ENCODE measurements at places on chromosomes 11 and 22.
A peak's percentile ranks its signal among the peaks of the same experiment; 100 is the strongest.

DNA sequence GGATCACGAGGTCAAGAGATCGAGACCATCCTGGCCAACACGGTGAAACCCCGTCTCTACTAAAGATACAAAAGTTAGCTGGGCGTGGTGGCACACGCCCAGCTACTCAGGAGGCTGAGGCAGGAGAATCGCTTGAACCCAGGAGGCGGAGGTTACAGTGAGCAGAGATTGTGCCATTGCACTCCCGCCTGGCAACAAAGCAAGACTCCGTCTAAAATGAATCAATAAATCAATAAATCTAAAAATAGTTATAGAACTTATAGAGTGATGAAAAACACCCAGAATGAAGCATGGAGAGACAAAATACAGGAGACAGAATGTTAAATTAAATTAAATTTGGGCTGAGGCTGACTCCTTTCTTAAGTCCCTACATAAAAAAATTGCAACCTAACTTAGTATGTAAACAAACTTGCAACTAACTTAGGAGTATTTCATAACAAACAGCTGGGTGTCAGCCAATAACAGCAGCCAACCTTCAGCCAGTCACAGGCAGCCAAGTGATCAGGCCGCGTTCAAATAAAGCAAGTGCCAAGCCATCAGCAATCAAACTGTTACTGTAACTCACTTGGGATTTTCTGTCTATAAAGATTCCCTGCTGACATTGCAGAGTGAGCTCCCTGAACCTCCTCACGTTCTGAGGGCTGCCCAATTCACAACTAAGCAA is 7.3 kb upstream of the TP53AIP1 start:
- DNase-seq, result no peak

DNA sequence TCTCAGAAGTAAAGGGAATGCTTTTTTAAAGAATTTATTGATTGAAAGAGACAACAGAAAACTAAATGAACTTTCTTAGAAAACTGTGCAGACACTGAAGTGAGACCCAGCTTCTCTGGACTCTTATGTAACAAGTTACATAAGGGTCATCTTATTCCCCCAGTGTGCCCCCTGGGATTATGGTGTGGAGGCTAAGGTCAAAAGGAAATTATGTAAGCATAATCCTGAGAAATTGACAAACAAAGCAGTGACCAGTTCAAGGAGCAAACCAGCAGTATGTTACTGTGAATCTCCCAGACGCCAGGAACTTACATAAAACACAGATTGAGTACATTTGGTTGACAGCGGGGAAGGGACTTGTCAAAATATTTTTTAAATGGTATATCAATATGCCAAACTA is 78.6 kb downstream of the SLC1A2 start:
- no peak for DNase-seq

- DNase-seq, result peak; percentile 21
Observed at GRCh38 chr22:50621356-50621880, 6.5 kb downstream of the ARSA start.

GRCh38 chr11:73177380-73177777 is 35.3 kb upstream of the FCHSD2 start:
- no peak for DNase-seq

GRCh38 chr11:14360976-14361375 is 2.0 kb upstream of the RRAS2 start:
- no peak for DNase-seq

- peak; percentile 87 for DNase-seq
Observed at GRCh38 chr11:15412054-15412453, 297.3 kb downstream of the INSC start.

- no peak for DNase-seq
Observed at GRCh38 chr11:1487851-1488574, 1.4 kb upstream of the MOB2 start.

DNA sequence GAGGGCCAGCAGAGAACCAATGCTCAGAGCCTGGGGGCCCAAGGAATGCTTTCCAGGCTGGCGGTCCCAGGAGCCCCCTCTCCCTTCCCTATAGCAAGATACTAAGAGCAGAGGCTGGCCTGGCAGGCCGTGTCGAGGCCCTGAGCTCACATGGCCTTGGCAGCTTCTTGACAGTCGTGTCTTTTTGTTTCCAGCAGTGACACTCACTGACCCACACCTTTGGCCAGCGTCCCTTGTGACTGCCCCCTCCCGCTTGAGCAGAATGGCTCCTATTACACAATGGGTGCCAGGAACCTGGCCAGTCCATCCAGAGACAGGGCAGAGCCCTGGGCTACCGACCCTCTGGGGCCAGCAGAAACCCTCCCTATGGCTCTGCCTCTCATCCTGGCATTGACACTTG is 6.4 kb upstream of the CCND1 start:
- DNase-seq, result no peak

GRCh38 chr22:29291215-29291614 is 15.2 kb upstream of the GAS2L1 start:
- no peak for DNase-seq

DNA sequence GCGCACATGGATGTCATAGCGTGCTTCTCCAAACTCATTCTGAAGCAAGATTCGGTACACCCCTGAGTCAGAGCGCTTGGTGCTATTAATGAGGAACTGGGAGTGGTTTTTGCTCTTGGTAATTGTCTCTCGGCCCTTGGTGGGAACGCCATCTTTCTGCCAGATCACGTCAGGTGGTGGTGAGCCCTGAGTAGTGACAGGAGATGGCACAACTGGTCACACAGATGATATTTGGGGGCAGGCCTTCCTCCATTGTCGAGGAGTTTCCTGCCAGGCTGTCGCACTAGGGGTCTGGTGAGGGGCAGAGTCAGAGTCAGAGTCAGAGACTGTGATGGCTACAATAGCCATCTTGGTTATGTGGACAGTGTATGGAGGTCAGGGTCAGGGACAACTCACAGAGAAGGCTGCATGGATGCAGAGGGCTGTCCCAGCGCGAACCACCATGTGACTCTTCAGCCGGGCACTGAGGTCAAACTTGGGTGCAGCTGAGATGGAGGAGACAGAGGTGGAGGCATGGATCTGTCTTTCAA is 9.3 kb downstream of the TMEM86A start:
- DNase-seq, result no peak

DNA sequence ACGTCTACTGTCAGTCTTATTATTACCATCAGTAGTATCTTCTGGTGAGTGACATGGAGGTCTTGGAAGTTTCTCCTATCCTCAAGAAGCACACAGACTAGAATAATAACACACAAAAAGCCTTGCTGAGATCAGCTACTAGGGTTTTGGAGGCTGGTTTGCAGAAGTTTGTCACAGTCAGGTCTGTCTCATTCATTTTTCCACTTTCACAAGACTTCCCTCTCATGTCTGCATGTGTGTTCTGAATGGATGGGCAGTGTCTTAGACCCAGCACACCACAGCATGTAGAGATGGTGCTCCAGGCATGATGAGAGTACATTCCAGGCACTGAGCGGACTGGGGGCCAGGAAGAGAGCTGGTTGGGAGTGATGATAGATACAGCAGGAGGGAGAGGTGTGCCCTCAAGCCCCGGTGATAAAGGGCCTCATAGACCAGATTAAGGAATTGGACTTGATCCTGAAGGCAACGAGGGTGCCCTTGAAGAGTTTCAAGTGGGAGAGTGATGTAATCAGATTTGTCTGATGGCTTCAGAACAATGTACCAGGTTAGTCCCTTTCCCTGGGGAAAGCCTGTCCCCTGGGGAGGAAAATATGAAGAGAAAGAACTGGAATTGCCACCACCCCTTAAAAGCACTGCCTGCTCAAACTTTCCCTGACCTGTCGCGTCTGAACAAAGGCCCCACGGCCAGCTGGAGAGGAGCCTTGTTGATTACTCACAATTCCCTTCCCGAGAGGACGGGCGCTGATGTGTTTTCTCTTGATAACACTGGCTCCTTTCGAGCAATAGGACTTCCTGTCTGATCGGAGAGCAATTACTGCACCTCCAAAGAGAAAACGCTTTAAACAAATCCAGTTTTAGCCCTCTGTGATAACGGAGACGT is 45.1 kb upstream of the LMO2 start:
- no peak for DNase-seq

- DNase-seq, result no peak
Observed at GRCh38 chr11:61195719-61196118, 7.6 kb upstream of the PGA3 start.

DNA sequence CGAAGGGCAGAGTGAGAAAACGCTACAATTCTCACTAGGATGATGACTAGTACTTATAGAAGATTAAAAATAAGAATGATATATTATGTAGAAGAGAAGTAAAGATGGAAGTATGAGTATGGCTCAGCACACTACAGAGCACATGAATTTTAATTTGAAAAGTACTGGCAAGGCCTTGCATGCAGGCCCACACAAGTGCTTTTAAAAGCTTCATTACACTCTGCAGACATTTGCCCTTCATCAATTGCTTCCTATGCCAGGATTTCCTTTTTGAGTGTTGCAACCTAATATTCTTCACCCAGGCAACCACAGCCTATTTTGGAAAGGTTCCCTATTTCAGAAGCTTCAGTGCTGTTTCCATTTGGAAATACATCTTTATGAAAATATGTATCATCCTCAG is 81.1 kb downstream of the LARGE2 start:
- DNase-seq, result peak; percentile 39

DNA sequence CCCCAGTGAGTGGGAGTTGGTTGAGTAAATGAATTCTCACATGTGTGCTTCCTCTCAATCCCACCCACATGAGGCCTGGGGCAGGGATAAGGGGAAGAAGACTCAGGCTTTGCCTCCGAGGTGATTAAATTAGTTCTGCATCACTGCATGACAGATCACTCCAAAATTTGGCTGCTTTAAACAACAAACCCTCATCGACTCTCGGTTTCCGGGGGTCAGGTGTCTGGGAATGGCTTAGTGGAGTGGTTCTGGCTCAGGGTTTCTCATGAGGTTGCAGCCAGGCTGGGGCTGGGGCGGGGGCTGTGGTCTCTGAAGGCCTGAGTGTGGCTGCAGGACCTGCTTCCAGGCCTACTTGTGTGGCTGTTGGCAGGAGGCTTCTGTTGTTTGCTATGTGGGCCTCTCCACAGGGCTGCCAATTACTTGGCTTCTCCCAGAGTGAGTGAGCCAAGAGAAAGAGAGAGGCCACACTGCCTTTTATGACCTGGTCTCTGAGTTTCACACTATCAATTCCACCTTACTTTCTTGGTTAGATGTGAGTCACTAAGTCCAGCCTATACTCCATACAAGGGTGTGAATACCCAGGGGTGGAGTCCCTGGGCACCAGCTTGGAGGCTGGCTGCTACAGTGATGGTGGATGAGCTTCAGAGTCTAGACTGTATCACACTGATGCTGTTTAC is 15.9 kb downstream of the MOGAT2 start:
- DNase-seq, result peak; percentile 85

- DNase-seq, result no peak
Observed at GRCh38 chr11:26087120-26087935, 244.6 kb upstream of the ANO3 start.

GRCh38 chr22:24944217-24944937 is 2.1 kb downstream of the LHFPL7 start:
- no peak for DNase-seq

DNA sequence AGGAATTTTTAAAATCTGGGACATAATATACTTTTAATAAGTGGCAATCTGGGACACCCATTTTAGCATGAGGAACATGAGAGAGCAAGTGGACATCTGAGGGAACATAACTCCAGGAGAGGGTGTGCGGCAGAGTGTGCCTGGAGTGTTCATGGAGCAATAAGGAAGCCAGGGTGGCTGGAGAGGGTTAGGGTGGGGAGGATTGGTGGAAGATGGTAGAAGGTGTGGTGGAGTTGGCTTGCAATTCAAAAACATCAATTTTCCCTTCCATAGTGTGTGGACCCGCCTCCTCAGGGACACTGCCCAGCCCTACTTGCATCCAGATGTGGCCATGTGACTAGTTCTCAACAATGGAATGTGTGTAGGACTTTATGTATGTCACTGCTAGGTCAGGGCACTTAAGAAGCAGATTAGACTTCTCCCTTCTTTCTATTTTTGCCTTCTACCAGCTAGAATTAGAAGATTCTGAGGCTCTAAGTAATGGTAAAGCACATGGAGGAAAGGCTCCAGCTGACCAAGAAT is 4.4 kb upstream of the DENND5A start:
- DNase-seq, result no peak

- no peak for DNase-seq
Observed at GRCh38 chr11:78560153-78560552, 14.5 kb downstream of the NARS2 start.

- DNase-seq, result peak; percentile 14
Observed at GRCh38 chr11:107251298-107251697, 206.3 kb downstream of the CWF19L2 start.

DNA sequence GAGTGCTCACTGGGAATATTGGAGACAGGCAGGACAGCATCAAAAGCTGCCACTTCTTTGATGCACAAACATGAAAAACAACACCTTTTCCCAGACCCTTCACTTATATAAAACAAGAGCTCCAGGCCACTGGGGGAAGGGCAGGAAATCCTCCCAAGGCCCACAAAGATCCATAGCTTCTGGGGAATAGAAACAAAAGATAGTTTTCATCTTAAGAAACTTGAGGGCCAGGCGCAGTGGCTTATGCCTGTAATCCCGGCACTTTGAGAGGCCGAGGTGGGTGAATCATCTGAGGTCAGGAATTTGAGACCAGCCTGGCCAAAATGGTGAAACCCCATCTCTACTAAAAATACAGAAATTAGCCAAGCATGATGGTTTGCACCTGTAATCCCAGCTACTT is 15.3 kb downstream of the RTL6 start:
- no peak for DNase-seq

DNA sequence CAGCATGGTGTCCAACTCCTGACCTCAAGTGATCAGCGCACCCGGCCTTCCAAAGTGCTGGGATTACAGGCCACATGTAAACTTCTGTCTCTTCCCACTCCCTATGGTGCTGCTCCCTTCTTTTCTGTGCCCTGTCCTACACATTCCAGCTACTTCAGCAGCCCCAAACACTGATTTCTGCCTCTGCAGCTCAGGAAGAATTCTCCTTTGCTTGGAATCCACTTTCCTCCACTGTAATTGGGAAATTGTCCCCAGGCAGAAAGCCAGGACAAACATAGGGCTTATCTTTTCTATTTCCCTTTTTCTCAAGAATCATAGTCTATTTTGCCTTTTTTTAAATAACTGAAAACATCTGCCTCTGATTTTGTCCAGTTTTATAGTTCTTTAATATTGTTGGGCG is 21.3 kb upstream of the DRG1 start:
- no peak for DNase-seq

DNA sequence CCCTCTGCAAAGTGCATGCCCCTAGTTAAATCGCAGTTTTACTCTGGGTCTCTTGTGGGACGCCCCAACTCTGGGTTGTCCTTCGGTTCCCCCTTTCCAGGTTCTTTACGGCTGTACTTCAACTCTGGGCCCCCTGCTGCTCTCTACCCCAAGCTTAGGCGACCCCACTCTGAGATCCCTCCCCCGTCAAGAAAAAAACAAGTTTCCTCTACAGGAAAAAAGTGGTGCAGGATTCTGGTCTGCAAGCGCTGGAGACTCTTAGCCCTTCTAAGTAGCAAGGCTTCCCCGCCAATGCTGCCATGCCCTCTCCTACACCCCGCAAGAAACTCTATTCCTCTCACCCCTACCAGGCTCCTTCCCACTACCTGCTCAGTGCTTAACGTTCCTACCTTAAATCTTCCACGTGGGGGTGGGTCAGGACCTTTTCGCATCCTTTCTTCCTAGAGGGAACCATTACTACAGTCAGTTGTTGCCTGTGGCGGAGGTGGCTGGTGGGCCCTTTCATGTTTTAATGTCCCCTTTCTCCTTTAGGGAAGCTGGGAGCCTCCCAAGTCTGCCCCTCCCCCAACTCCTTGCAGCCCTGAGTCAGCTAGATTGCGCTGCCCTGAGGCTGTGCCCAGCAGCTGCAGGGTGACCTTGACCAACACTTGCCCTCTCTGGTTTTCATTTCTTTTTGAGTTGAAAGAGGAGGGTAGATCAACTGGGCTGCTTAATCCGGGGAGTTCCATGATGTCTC is 1.4 kb downstream of the NEFH start:
- no peak for DNase-seq

- DNase-seq, result no peak
Observed at GRCh38 chr22:20011993-20012740, 4.5 kb downstream of the ARVCF start.

- no peak for DNase-seq
Observed at GRCh38 chr11:31856248-31856647, 45.1 kb upstream of the PAX6 start.
